ENCODE measurements at places on chromosomes 3 and 15. TPM values are rescaled to one million over a fixed set of nuclear protein-coding genes. Genes with fewer than 3 reads are reported as not detected.

The EBLN2 gene
- 0.70 TPM for total RNA-seq

The ITIH4 gene
- 1.7 TPM for total RNA-seq

The GPR176 gene
- total RNA-seq, result 10.1 TPM

The PODXL2 gene
- total RNA-seq, result 10.9 TPM

The PEX5L gene
- not detected for total RNA-seq

The FRMD5 gene
- total RNA-seq, result 2.2 TPM

The IRAK2 gene
- 21.8 TPM for total RNA-seq

The CLDN18 gene
- total RNA-seq, result not detected

The AMT gene
- total RNA-seq, result 0.27 TPM

The LRRC2 gene
- not detected for total RNA-seq

The GP5 gene
- total RNA-seq, result not detected

The TUSC7 gene
- not detected for total RNA-seq

The DUOX1 gene
- not detected for total RNA-seq

The CCR1 gene
- not detected for total RNA-seq

The SERPINI2 gene
- not detected for total RNA-seq

The SPINK8 gene
- total RNA-seq, result not detected

The NEK10 gene
- 1.3 TPM for total RNA-seq

The PRR20G gene
- 0.80 TPM for total RNA-seq

The PYGO1 gene
- 5.6 TPM for total RNA-seq

The ZNF662 gene
- total RNA-seq, result not detected

The SPATA12 gene
- 0.44 TPM for total RNA-seq

The SLC12A1 gene
- total RNA-seq, result not detected

The GJD2 gene
- total RNA-seq, result not detected

The HYPK gene
- total RNA-seq, result 6.9 TPM

The LSMEM2 gene
- total RNA-seq, result not detected

The MCTP2 gene
- total RNA-seq, result not detected

The ANKRD34C gene
- total RNA-seq, result not detected

The TMEM207 gene
- not detected for total RNA-seq

The SLC22A14 gene
- not detected for total RNA-seq

The CTXN2 gene
- total RNA-seq, result not detected

The PSTPIP1 gene
- total RNA-seq, result not detected

The LSAMP gene
- total RNA-seq, result 0.62 TPM

The CEP97 gene
- 5.0 TPM for total RNA-seq

The TNFSF10 gene
- total RNA-seq, result not detected

The ZNF385D gene
- not detected for total RNA-seq

The NOP10 gene
- total RNA-seq, result 531 TPM

The NMNAT3 gene
- 1.6 TPM for total RNA-seq

The SLC9C1 gene
- total RNA-seq, result not detected

All from A549 treated with GW870086 at 1 μM for 4 hours (cell line).